Esophagus squamous epithelium (tissue), 5 donors: ENCODE measurements at places on chromosomes 1 and 21. TPM values are rescaled to one million over a fixed set of nuclear protein-coding genes. Genes with fewer than 3 reads are reported as not detected.
A peak's percentile ranks its signal among the peaks of the same experiment; 100 is the strongest.

DNA sequence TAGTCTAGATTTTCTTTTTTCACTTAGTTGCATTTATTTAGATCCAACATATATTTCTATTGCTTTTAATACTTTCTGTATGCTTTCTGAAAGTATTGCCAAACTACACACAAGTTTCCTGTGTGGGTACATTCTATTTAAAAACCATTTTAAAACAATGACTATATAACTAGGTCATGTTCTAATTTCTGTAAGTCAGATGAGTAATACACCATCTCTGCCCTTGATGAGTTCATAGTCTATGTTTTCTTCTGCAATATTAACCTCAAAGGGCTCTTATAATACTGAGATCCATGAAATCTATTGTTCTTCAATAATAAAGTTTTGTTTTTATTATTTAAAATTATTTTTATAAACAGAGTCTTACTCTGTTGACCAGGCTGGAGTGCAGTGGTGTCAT is 68.3 kb downstream of the RNASEL start:
- no peak overlapping the region for H3K27ac ChIP-seq
- no peaks in the 10 kb centered on the region for H3K36me3 ChIP-seq
- no peak overlapping the region for H3K4me3 ChIP-seq
- no peak for DNase-seq
- H3K4me1 ChIP-seq: no peaks in the 10 kb centered on the region

GRCh38 chr21:42057851-42058437 is 13.2 kb upstream of the UMODL1 start:
- H3K36me3 ChIP-seq: no peaks in the 10 kb centered on the region
- no peaks in the 10 kb centered on the region for H3K27me3 ChIP-seq
- H3K4me1 ChIP-seq: peaks cover 37% of the 10 kb centered on the region

DNA sequence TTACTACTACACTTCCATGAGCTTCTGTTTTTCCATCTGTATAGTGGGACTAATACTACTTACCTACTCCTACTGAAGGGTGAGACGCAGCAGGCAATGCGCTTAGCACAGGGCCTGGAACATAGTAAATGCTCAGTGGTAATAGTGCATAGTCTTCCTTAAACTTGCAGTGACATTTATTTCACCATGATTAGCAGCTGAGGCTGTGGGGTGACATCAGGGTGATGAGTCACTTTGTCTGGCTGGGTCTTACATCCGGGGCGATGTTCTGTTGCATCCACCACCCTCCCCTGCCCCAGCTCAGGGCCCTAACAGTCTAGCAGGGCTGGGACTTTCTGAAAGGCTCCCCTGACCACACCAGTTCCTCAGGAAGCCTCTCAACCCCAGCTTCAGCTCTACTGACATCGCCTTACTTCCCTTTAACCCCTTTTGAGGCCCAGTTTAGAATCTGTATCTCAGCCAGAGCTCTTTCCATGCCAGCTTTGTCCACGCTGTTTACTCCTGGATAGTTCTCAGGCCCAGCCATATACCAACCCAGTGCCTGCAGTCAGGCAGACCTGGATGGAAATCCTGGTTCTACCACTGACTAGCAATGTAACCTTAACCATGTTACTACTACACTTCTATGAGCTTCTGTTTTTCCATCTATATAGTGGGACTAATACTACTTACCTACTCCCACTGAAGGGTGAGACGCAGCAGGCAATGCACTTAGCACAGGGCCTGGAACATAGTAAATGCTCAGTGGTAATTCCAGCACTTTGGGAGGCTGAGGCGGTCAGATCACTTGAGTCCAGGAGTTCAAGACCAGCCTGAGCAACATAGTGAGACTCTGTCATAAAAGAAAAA is 66.3 kb downstream of the CD58 start:
- H3K4me1 ChIP-seq: peaks cover 36% of the 10 kb centered on the region
- no peak overlapping the region for H3K4me3 ChIP-seq
- peak overlapping the region; percentile 80 for H3K27ac ChIP-seq
- no peaks in the 10 kb centered on the region for H3K27me3 ChIP-seq
- DNase-seq: peak; percentile 51
- H3K36me3 ChIP-seq: no peaks in the 10 kb centered on the region

DNA sequence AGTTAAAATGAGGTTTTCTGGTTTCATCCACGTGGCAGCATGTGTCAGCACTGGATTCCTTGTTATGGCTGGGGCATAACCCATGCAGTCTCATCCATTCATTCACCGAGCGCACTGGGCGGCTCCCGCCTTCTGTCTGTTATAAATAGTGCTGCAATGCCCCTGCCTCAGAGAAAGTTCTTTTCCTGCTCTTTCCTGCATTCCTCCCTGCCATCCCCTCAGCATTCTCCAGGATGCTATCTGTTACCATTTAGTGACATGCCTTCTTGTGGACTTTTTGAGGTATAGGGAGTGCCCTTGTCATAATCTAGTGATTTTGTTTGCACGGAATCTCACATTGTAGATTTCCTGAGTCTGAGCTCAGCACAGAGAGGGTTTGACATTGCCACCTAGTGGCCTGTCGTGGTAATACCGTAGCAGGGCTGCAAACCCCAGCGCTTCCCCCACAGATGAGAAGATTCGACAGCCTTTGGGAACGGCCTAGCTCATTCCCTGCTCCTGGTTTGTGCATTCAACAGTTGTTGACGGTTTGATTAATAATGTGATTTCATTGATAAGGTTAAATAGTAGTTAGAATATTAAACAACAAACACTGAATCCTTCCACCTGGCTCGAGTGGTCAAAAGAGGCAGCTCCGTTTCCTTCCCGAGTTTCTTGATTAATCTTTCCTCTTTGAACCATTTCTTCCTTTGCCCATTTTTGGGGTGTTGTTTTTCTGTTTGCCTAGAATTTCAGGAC is 46.3 kb downstream of the UMODL1 start:
- peaks cover 21% of the 10 kb centered on the region for H3K4me1 ChIP-seq
- peaks cover 64% of the 10 kb centered on the region for H3K27me3 ChIP-seq
- peak overlapping the region; percentile 39 for H3K4me3 ChIP-seq
- H3K36me3 ChIP-seq: no peaks in the 10 kb centered on the region

DNA sequence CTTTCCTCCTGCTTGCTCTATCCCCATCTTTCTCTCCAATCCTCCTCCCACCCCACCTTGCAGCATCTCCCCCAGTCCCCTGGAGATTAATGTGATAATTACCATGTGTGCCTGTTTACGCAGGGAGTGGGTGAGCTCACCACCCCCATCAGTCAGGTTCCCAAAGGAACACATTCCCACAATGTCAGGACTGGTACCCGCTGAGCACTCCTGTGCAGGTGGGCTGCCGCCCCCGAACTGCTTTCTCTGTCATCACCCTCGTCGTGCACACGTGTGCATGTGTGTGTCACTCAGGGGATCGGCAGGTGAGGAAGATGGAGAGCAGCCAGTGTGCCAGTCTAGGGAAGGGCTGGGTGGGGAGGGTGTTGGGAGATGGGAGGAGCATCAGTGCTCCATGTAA is 163.4 kb downstream of the CACNA1E start:
- H3K4me3 ChIP-seq: no peak overlapping the region
- no peaks in the 10 kb centered on the region for H3K27me3 ChIP-seq
- no peaks in the 10 kb centered on the region for H3K36me3 ChIP-seq
- H3K4me1 ChIP-seq: no peaks in the 10 kb centered on the region

DNA sequence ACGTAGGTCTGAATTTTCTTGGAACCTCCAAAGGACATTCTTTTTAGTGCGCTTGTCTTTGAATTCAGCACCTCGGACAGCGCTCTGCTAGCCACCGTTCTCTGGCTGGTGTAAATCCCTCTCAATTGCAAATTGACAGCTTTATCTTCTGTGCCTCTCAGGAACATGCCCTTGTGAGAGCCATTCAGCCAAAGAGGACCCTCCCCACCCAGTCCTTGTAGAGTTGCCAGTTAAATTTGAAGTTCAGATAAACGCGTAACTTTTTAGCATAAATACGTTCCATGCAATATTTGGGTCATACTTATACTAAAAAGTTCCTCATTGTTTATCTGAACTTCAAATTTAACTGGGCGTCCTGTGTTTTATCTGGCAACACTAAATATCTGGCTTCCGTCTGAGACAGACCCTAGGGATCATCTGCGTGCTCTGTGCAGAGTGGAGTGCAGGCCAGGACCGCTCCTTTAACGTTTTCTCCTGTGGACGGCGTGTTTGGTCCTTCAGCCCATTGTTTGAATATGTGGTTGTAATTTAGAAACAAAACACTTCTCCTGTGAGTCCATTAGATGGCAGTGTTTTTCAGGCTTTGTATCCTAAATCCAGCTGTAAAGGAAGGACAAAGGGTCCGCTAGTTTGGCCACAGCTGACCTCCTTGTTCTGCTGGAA is 7.0 kb downstream of the KCNAB2 start:
- DNase-seq: no peak
- H3K4me3 ChIP-seq: no peak overlapping the region
- H3K36me3 ChIP-seq: no peaks in the 10 kb centered on the region
- peaks cover 6% of the 10 kb centered on the region for H3K27me3 ChIP-seq

DNA sequence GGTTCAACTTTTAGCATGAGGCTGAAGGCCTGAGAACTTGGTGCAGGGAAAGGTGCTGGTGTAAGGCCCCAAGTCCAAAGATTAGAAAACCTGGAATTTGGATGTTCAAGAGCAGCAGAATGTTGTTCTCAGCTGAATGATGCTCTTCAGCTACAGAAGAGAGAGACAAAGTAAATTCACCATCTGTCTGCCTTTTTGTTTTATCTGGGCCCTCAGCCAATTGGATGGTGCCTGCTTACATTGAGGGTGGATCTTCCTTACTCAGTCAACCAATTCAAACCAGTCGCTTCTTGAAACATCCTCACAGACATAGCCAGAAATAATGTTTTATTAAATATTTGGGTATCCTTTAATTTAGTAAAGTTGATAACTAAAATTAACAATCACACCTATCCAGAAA is 748.2 kb upstream of the ADAMTS5 start:
- H3K27ac ChIP-seq: no peak overlapping the region
- no peak overlapping the region for H3K4me3 ChIP-seq
- no peaks in the 10 kb centered on the region for H3K4me1 ChIP-seq
- H3K27me3 ChIP-seq: no peaks in the 10 kb centered on the region

- no peak for DNase-seq
- peak overlapping the region; percentile 46 for H3K4me3 ChIP-seq
- peaks cover 42% of the 10 kb centered on the region for H3K4me1 ChIP-seq
- peak overlapping the region; percentile 50 for H3K27ac ChIP-seq
- H3K36me3 ChIP-seq: no peaks in the 10 kb centered on the region
- H3K27me3 ChIP-seq: no peaks in the 10 kb centered on the region
Measured at GRCh38 chr1:182602935-182603645, 1.1 kb downstream of the RGS16 start.

DNA sequence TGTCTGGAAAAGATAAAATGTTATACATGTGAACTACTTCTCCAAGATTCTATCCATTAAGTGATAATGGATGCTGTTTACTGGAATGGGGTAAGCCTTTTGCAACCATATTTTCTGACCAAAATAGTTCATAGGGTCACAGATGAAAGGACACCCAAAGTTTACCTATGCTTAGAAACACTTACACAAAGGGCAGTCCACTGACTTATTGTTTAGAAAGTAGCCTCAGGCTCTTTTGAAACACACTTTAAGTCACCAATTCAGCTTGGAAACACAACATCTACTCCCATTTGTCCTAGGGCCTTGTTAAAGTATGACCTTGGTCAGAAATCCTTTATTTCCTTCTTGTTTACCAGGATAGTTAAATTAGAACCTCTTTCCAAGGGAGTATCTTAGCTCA is 28.7 kb upstream of the VTCN1 start:
- no peak for DNase-seq
- H3K4me1 ChIP-seq: no peaks in the 10 kb centered on the region
- no peak overlapping the region for H3K4me3 ChIP-seq
- no peaks in the 10 kb centered on the region for H3K36me3 ChIP-seq

GRCh38 chr1:155051342-155051776 is 243 bp downstream of the ADAM15 start:
- no peak for DNase-seq
- peak overlapping the region; percentile 85 for H3K4me3 ChIP-seq
- H3K36me3 ChIP-seq: peaks cover 23% of the 10 kb centered on the region
- H3K27ac ChIP-seq: peak overlapping the region; percentile 97
- H3K27me3 ChIP-seq: no peaks in the 10 kb centered on the region

- H3K27ac ChIP-seq: no peak overlapping the region
- peaks cover 11% of the 10 kb centered on the region for H3K4me1 ChIP-seq
- H3K27me3 ChIP-seq: no peaks in the 10 kb centered on the region
- H3K4me3 ChIP-seq: no peak overlapping the region
- DNase-seq: no peak
Measured at GRCh38 chr21:40850071-40850470, 3.1 kb upstream of the DSCAM start.

DNA sequence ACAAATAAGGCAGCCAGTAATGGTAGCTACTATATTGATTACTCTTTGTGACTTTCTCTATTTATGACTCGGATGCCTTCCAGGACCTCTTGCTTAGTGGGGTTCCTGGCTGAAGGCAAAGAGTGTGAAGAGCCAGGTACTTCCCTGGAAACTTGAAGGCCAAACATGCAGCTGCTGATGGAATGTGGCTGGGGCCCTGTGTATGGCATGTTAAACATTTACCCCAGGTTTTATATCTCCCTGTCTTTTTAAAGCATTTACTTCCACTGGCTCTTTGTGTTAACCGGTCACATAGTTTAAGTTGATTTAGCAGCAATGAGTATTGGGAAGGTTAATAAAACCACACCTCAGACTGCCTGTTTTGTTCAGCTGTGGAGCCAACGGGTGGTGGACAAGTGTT is 45.7 kb upstream of the PAXBP1 start:
- H3K4me1 ChIP-seq: no peaks in the 10 kb centered on the region
- no peak overlapping the region for H3K4me3 ChIP-seq
- H3K27me3 ChIP-seq: no peaks in the 10 kb centered on the region

DNA sequence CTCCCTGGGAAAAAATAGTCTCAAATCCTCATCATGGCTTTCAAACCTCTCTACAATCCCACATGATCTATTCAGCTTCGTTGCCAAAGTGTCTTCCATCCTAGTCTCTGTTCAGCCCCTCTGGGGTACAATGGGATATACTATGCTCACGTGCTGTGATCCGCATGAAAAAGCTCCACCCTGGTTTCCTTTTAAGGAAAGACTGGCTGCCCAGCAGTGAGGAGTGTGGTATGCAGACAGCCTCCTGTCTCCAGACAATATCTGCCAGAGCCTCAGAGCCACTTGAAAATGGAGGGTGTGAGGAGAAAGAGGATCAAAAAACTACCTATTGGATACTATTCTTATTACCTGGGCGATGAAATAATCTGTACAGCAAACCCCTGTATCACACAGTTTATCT is 194.5 kb downstream of the LHX8 start:
- H3K4me3 ChIP-seq: no peak overlapping the region
- DNase-seq: no peak
- H3K27me3 ChIP-seq: no peaks in the 10 kb centered on the region
- no peaks in the 10 kb centered on the region for H3K36me3 ChIP-seq

DNA sequence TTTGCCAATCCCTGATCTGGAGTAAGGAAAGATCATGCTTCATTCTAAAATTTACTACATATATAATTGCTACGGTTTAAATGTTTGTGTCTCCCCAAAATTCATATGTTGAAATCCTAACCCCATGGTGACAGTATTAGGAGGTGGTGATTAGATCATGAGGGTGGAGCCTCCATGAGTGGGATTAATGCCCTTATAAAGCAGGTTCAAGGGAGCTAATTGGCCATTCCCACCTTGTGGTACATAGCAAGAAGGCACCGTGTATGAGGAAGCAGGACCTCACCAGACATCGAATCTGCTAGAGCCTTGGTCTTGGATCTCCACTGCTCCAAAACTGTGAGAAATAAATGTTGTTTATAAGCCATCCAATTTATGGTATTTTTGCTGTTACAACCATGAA is 55.5 kb downstream of the GADD45A start:
- H3K4me1 ChIP-seq: peaks cover 73% of the 10 kb centered on the region
- no peaks in the 10 kb centered on the region for H3K27me3 ChIP-seq
- peak overlapping the region; percentile 30 for H3K27ac ChIP-seq
- no peak overlapping the region for H3K4me3 ChIP-seq
- H3K36me3 ChIP-seq: peaks cover 4% of the 10 kb centered on the region
- no peak for DNase-seq

Gene OR2T29
- total RNA-seq: not detected

Gene OR2T1
- total RNA-seq: not detected

Gene KCNH1
- 0.83 TPM for total RNA-seq

Gene LCE1F
- not detected for total RNA-seq

Gene FCRL2
- 0.32 TPM for total RNA-seq
